NCI-H1436 (cell line): ENCODE measurements at places on chromosomes 5 and 9.

GRCh38 chr5:9283473-9283872 lies 262.4 kb downstream of the SEMA5A start:
- no peak for DNase-seq

DNA sequence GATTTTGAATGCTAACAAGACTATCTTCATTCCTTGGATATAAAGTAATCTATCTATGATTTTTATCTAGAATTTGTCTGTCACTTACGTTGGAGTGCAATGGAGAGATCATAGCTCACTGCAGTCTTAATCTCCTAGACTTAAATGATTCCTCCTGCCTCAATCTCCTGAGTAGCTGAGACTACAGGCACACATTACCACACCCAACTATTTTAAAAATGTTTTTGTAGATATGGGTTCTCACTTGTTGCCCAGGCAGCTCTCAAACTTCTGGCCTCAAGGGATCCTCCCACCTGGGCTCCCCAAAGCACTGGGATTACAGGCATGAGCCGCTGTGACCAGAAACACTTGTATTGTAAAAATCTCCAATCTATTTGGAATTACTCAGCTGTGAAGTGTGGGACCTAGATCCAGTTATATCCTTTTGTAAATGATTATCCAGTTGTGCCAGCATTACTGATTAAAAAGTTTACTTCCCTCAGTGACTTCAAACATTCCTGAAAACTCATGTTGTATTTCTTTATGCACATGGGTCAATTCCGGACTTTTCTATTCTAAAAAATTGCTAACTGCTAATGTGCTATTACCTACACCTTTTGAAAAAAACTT lies 1793.8 kb upstream of the WWC1 start:
- DNase-seq = no peak

- DNase-seq = no peak
Observed at GRCh38 chr5:139763280-139763929, 32.2 kb upstream of the PSD2 start.

DNA sequence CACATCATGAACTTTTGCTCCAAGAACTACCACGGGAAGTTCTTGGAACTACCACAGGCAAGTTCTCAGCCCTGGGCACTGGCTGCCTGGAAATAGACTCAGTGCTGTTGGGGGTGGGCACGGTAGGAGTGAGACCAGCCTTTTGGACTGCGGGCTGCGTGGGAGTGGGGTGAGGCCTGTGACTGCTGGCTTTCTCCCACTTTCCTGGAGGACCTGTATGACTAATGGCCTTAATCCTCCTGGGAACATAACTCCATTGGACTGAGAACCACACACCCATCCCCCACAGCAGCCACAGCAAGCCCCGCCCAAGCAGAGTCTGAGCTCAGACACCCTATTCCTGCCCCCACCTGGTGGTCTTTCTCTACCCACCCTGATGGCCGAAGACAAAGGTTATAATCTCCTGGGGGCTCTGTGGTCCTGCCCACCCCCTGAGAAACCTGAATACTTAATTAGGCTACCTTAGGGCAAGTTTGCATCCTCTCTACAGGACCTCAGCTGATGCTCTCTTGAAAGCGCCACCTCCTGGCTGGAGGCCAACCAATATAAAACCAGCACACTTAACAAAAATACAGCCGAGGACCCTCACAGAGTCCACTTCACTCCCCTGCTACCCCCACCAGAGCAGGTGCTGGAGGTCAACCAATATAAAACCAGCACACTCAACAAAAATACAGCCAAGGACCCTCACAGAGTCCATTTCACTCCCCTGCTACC lies 112.6 kb downstream of the CACNA1B start:
- no peak for DNase-seq

DNA sequence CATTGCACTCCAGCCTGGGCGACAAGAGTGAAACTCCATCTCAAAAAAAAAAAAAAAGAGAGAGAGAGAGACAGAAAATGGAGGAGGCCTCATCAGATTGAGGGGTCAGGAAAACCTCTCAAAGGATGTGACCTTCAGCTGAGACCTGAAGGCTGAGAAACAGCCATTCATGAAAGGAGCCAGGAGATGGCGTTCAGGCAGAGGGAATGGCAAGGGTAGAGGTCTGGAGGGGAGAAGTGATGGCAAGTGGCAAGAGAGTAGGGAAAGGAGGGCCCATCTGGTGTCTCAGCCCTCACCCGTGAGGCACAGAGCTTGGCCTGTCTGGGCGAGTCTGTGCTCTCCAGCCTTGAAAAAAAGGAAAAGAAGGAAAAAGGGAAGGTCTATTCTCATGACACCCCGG lies 17.0 kb downstream of the CAMK2A start:
- peak; percentile 27 for DNase-seq

GRCh38 chr5:53373451-53374158 lies 106.8 kb upstream of the FST start:
- no peak for DNase-seq
